ENCODE measurements at places on chromosomes 5 and 9. TPM values are rescaled to one million over a fixed set of nuclear protein-coding genes. Genes with fewer than 3 reads are reported as not detected.

DNA sequence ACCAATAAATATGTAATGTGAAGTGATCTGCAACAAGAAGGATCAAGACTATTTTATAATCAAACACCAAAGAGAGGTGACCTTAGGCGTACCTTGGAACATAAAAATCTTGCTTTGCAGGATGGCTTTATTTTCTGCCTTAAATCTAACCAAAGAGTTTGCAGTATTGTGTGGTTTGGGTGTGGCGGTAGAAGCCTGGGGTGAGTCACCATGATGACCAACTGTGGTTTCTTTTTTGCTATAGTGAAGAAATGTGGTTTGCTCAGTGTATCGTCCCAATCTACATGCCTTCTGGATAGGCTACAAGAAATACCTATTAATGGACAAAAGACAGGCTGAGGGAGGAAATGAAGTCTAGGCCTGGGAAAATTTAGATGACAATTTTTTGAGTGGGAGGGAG is 5.1 kb upstream of the CAST start:
- peak; percentile 93 for DNase-seq

- no peak for DNase-seq
Observed at GRCh38 chr9:37620396-37620795, 28.0 kb upstream of the TOMM5 start.

DNA sequence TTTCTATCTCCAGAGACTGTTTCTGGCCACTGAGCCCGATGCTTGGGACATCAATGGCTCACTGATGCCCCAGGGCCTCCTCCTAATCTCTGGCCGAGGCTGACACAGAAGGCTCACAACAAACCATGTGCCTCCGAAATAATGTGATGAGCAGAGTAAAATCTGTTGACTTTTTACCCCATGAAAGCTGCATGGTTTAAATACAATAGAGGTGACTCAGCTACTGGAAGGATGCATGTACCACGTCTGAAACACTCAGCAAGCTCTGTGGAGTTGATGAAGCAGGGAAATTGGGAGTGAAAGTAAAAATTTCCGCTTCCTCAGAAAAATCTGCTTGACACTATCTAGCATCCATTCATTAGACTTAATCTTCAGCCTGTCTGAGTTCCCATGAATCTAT is 111.1 kb upstream of the EQTN start:
- DNase-seq = no peak

GRCh38 chr5:124124711-124125229 is 612.8 kb downstream of the CSNK1G3 start:
- DNase-seq = no peak

DNA sequence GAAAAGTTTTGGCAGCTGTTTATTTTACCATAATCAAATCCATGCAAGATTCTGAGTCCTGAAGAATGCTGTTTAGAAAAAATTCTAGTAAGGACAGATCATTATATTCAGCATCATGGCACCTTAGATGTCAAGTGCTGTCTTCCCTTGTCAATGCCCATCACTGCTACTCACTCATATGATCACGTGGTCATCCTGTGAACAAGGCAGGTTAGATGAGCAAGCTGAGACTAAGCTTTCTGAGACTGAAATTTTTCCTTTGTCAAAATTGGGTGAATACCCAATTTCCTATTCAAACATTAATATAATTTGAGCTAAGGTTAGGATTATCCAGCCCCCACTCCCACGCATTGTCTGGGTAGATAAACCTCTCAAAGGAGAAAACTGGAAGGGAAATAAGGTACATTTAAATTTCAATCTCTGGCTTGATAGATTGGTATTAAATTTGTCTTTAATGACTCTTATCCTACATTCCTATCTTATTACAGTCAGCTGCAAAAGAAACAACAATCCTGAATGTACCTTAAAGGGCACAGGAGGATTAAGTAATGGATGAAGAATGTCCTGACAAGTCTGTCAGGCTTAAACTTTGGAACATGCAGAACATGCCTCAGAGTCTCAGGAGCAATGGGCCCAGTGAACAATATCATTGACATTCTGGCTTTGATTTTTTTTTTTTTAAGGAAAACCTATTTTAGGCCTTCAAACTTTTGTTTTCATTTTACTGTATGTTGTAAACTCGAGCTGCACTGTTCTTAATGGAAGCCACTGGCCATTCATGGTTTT is 148.7 kb upstream of the RANBP3L start:
- DNase-seq = no peak

DNA sequence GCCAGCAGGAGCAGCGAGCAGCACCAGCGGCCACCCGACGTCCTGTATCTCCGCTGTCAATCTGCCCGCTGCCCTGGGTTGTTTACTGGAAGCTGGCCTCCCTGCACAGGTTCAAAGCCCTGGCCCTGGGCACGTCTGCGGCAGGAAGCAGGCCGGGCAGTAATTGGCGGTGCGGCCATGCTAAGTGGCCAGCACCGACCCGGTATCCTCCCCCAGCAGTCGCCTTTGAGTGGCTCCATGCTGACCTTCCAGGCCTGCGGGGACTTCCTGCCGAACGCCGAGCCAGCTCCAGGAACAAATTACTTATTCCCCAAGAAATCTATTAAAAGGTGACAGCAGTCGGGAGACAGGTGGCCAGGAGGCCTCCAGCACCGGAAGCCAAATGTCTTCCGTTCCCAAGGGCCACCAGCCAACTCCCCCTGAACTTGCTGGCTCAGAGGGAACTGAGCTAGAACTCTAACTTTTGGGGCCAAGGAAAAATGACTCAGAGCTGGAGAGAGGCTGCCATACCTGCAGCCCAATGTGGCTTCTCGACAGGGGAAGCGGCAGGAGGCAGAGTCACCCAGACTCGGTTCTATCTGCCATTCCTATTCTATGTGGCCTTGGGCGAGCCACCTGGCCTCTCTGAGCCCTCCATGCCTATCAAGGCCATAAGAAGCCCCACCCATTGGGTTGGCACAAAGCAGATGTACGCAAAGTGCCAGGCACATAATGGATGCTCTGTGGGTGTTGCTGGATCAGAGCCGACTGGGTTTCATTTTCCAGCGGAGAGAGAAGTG is 13.7 kb upstream of the PSMB7 start:
- no peak for DNase-seq

- DNase-seq = no peak
Observed at GRCh38 chr5:176985516-176985915, 21.1 kb downstream of the UIMC1 start.

- DNase-seq = no peak
Observed at GRCh38 chr5:59732301-59732700, 161.2 kb downstream of the PDE4D start.

- DNase-seq = no peak
Observed at GRCh38 chr9:15746905-15747304, 194.1 kb downstream of the CCDC171 start.

DNA sequence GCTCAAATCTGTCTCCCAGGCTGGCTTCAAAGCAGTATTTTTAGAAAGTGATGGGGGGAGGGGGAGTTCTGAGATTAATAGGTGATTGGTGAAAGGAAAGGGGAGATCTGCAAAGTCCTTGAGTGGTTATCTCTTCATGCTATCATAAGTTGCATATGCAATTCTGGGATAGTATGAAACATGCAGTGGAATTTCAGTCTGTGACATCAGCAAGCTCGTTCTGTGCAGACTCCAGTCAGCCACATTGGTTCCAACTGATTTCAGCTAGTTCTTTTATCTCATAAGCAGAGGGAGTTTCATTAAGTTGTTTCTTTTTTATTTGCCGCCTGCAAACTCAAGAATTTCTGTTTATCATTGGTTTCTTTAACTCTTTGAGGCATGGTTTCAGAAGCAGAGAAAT is 180.5 kb upstream of the SH3GL2 start:
- no peak for DNase-seq

DNA sequence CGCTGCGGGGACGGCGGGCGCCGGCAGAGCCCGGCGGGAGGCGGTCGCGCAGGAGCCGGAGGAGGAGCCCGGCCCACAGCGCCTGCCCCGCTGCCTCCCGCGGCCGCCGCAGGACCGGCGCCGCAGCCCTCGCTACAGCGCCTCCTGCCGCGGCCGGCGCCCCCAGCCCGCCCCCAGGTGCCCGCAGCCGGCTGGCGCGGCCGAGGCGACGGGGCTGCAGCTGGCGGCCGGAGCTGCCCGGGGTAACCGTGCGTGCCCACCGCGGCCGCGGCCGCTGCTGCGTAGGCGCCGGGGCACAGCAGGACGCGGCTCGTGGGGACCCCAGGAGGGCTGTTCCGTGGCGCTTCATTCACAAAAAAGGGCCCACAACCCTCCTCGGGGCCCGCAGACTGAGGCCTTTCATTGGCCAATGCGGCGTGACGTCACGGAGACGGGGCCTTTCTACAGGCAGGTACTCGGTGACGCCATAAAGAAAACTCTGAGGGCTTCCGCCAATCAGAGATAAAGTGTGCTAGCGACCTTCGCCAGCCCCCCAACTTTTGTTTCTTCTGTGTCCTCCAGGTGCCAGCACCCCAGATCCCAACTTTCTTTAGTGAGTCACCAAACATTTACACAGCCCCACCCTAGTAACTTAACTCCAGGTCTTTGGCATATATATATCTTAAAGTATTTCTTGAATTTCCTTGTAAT is at the start of gene CDC14B:
TSS of gene CDC14B (minus strand) at position 353 of the 690 bp plus-strand sequence. CDS start 465 bp downstream, outside the sequence.
- DNase-seq = peak; percentile 88

GRCh38 chr5:78003450-78003849 is 227.3 kb upstream of the TBCA start:
- DNase-seq = no peak

DNA sequence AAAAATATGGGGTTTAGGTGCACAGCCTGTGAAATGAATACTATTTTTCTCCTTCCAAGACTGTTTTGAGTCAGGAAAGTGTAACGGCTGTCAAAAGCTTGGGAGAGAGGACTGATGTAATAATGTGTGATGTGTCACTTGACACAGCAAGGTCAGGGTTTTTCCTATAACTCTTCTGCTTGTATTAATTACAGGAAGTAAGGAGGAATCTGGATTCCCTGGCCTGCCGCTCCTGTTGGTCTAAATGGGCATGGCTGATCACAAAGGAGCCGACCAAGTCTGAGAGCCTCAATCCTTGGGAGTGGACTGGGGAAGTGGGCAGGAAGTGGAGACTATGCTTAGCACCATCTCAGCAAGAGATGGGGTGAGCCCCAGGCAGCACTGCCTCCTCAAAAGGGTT is 16.7 kb upstream of the SLC28A3 start:
- DNase-seq = no peak

Gene CCL27
- total RNA-seq = not detected

GRCh38 chr9:89422151-89422975 is 75.5 kb downstream of the SEMA4D start:
- no peak for DNase-seq

Gene PDZD2
- not detected for total RNA-seq

GRCh38 chr5:115423541-115423940 is 121.0 kb downstream of the FEM1C start:
- peak; percentile 81 for DNase-seq

- no peak for DNase-seq
Observed at GRCh38 chr5:54220230-54221040, 89.9 kb downstream of the ARL15 start.

DNA sequence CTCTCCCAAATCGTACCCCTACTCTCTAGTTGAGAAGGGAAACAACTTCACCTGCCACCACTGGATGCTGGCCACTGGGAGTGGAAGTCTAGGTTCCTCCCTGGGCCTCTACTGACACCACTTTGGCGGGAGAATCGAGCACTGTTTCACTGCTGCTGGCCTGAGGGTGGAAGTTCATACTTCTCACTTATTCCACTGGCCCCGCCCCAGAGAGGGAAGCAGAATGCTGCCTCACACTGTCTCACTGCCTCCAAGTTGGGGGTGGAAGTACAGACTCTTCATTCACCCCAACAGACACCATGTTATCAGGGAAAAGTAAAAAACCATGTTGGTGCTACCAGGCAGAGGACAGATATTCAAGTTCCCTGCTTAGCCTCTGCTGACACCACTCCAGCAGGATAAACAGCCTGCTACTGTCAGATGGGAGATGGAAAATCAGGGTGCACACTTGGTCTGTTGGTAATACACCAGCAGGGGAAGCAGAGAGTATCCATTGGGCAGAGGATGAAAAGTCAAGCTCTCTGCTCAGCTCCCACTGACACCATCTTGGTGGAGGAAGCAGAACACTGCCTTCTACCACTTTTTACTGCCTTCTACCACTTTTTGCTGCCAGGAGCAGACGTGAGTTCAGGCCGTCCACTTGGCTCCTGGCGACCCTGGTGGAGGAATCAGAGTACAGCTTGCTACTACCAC is 159.4 kb downstream of the SIL1 start:
- peak; percentile 30 for DNase-seq

GRCh38 chr9:20848490-20848889 is 164.4 kb downstream of the FOCAD start:
- DNase-seq = no peak

GRCh38 chr5:148846930-148847329 is 20.5 kb downstream of the ADRB2 start:
- DNase-seq = no peak

- no peak for DNase-seq
Observed at GRCh38 chr5:79621056-79621455, 8.8 kb downstream of the TENT2 start.

GRCh38 chr9:109776391-109776790 is 3.6 kb upstream of the PALM2AKAP2 start:
- DNase-seq = no peak

- no peak for DNase-seq
Observed at GRCh38 chr5:15391704-15392397, 108.1 kb upstream of the FBXL7 start.

Gene FNIP1
- 44.5 TPM for total RNA-seq

GRCh38 chr5:134620634-134621033 is 12.0 kb downstream of the SAR1B start:
- DNase-seq = no peak

GRCh38 chr5:42949348-42950115 is 90.6 kb downstream of the ANXA2R start:
- DNase-seq = no peak
